Activated naive CD4-positive, alpha-beta T cell (primary cell): ENCODE measurements at places on chromosomes 6 and 20.

- no peak for DNase-seq
Measured at GRCh38 chr6:76633259-76633658, 560.8 kb upstream of the IMPG1 start.

- no peak for DNase-seq
Measured at GRCh38 chr6:74404366-74404765, 708.4 kb downstream of the CD109 start.

- DNase-seq, result no peak
Measured at GRCh38 chr6:37761554-37762271, 57.8 kb upstream of the ZFAND3 start.

GRCh38 chr20:6852478-6852877, 85.0 kb downstream of the BMP2 start:
- DNase-seq, result no peak

- DNase-seq, result no peak
Measured at GRCh38 chr6:163780994-163781393, 366.5 kb downstream of the QKI start.

GRCh38 chr20:40467703-40468411, 221.2 kb downstream of the MAFB start:
- DNase-seq, result no peak

DNA sequence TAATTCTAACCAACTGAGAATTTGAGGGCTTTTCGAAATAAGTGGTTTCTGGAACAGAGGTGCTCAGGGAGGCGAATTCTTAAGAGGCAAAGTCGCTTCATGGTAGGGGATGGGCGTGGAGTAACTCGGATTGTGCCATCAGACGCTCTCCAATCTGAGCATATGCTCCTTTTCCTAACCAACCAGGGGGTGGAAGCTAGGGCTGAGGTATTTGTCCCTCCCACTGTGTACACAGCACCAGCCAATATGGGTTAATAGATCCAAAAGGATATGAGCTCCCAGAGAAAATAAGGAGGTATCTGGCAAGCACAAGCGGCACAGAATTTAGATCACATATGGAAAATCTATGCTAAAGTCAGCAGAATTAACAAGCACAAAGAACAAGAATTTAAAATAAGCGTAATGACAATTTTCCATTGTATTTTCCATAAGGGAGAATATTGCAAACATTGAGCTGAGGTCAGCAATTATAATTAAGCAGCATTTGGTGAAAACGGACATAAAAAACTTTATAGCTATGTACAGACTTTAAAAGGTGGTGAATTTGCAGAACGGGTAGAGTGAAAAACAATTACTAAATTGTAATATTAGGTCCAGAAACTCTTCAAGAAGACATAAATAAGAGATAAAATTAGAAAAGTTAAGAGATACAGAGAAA, 55.0 kb upstream of the PHACTR1 start:
- DNase-seq, result no peak

- no peak for DNase-seq
Measured at GRCh38 chr6:16265351-16266341, 27.3 kb downstream of the GMPR start.
